Left kidney (tissue), 8 donors: ENCODE measurements at places on chromosomes 3 and 15. TPM values are rescaled to one million over a fixed set of nuclear protein-coding genes. Genes with fewer than 3 reads are reported as not detected.

Gene PATL2
- 1.4 TPM for polyA plus RNA-seq

Gene SEMA6D
- 41.4 TPM for polyA plus RNA-seq

Gene CRELD1
- 46.3 TPM for polyA plus RNA-seq

Gene KPNA1
- 57.1 TPM for polyA plus RNA-seq

Gene PML
- polyA plus RNA-seq, result 31.8 TPM

Gene C3orf85
- polyA plus RNA-seq, result 17.9 TPM

Gene MKRN2OS
- polyA plus RNA-seq, result 2.6 TPM

Gene UBE2E2
- 64.7 TPM for polyA plus RNA-seq

Gene WDR72
- 82.4 TPM for polyA plus RNA-seq

Gene CNTN3
- 5.1 TPM for polyA plus RNA-seq

Gene SETD2
- polyA plus RNA-seq, result 79.8 TPM

Gene RETNLB
- not detected for polyA plus RNA-seq

Gene B3GALNT1
- polyA plus RNA-seq, result 41.8 TPM

Gene NANOGP8
- polyA plus RNA-seq, result 0.76 TPM

Gene PTX3
- 4.5 TPM for polyA plus RNA-seq

Gene DNASE1L3
- polyA plus RNA-seq, result 9.2 TPM
